Inflammatory macrophage (primary cell): ENCODE measurements at places on chromosomes 1 and 21.

GRCh38 chr1:67571406-67571805 is 113.6 kb upstream of the GADD45A start:
- DNase-seq, result no peak

DNA sequence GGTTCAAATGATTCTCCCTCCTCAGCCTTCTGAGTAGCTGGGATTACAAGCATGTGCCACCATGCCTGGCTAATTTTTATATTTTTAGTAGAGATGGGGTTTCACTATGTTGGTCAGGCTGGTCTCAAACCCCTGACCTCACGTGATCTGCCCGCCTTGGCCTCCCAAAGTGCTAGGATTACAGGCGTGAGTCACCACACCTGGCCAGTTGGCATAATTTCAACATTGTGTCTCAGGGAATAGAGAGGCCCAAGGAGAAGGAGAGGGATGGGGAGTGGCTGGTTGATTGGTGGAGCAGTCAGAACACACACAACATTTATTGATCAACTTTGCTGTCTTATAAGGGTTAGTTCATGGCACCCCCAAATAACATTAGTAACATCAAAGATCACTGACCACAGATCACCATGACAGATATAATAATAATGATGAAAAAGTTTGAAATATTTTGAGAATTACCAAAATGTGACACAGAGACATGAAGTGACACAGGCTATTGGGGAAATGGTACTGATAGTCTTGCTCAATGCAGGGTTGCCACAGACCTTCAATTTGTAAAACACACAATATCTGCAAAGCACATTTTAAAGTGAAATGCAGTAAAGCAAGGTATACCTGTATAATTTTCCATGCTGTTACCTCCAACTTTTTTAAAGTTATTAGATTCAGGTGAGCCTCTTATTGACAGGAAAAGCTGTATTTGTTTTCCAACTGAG is 15.8 kb upstream of the CYB5R1 start:
- peak; percentile 68 for DNase-seq

DNA sequence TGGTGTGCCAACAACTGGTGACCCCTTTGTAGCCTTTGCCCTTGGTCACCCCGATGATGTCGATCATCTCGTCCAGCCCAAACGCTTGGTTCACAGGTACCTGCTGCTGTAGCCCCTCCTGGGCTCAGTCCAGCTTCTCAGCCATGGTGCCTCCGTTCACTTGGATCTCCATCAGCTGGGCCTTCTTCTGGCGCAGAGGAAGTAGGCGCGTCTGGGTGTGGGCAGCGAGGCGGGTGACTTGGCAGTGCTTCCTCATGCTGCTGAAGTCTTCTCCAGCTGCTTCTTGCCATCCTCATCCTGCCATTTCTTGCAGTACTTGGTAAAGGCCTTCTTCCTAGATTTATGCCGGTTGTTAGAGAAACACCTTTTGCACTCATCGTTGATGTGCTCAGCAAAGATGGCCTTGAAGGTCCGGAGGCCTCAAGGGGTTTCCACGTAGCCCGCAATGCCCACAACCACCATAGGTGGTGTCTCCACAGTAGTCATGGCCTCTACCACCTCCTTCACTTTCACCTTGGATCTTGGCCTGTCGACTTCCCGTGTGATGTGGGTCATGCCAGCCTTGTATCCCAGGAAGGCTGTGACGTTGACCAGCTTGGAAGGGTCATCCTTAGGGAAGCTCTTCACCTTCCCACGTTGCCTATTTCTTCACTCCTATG is 13.0 kb downstream of the DOP1B start:
- peak; percentile 92 for DNase-seq

DNA sequence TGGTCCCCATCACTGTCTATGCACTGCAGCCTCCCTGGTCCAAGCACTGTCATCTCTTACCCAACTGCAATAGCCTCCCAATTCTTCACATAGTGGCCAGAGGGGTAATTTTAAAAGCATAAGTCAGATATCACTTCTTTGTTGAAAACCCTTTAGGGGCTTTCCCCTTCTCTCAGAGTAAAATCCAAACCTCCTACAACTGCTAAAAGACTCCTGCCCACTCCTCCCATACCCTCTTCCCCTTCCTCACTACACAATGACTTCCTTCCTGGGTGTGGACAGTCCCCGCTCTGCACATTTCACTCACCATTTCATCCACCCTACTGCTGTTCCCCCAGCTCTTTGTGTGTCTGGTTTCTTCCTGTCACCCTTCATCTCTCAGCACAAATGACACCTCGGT is 8.3 kb downstream of the MCOLN2 start:
- DNase-seq, result peak; percentile 47

- no peak for DNase-seq
These were observed 1490.8 kb downstream of the BRINP3 start for GRCh38 chr1:188986745-188987417.

GRCh38 chr1:101652484-101652883 is 344.2 kb downstream of the OLFM3 start:
- DNase-seq, result no peak

GRCh38 chr1:224914292-224914900 is 15.1 kb upstream of the DNAH14 start:
- no peak for DNase-seq

- DNase-seq, result no peak
These were observed 40.8 kb upstream of the RXRG start for GRCh38 chr1:165485716-165486115.

- peak; percentile 51 for DNase-seq
These were observed 56.4 kb upstream of the RUNX3 start for GRCh38 chr1:24986372-24986965.

GRCh38 chr1:212487286-212487685 is 54.6 kb downstream of the NENF start:
- no peak for DNase-seq

- DNase-seq, result peak; percentile 99
These were observed 5.3 kb downstream of the ADIPOR1 start for GRCh38 chr1:202952818-202953217.

GRCh38 chr21:45736042-45736689 is 92.6 kb downstream of the PCBP3 start:
- no peak for DNase-seq

- DNase-seq, result no peak
These were observed 152.9 kb downstream of the ZBTB18 start for GRCh38 chr1:244204004-244204403.

- DNase-seq, result no peak
These were observed 42.3 kb upstream of the CCDC190 start for GRCh38 chr1:162903246-162903645.

- DNase-seq, result no peak
These were observed 104.9 kb downstream of the BCAR3 start for GRCh38 chr1:93576746-93577145.

- peak; percentile 90 for DNase-seq
These were observed 50.8 kb downstream of the TOMM20 start for GRCh38 chr1:235077571-235078479.

DNA sequence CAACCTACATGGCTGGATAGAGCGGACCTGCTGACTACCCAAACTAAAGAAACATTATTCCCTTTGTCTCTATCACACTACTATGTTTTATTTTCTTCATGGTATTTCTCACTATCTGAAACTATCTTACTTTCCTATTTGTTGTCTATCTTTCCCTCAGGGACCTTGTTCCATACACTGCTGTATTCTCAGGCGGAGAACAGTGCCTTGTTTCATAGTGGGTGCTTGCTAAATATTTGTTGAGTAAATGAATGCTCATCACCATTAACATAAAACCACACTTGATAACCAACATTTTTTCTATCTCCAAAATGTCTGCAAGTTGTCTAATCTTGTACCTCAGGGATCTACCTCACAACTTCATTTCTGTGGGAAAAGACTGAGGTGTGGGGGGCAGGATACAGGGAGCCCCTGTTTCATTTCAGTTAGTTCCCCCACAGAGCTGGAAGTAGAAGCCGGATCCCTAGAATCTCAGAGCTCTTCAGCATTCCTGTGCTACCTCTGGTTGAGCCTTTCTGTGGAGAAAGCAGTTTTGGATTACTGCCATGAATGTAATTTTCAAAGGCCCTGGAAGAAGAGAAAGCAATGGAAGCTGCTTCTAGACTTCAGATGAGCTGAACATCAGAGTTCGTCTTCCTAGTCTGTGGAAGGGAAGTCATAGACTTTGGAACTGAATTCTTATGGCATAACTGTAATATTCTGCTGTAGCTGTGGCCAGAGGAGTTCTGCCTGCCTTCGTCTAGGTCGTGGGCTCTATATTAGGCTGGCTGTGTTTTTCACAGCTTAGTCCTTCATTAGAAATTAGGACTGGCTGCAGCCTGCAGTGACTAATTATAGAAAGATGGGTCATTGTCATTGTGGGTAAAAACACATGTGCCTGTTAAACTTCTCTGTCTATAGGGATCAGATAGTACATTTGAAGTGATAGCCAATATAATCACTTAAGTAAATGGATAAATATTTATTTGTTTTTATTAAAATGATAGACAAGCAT is 293.2 kb upstream of the SGIP1 start:
- DNase-seq, result no peak

DNA sequence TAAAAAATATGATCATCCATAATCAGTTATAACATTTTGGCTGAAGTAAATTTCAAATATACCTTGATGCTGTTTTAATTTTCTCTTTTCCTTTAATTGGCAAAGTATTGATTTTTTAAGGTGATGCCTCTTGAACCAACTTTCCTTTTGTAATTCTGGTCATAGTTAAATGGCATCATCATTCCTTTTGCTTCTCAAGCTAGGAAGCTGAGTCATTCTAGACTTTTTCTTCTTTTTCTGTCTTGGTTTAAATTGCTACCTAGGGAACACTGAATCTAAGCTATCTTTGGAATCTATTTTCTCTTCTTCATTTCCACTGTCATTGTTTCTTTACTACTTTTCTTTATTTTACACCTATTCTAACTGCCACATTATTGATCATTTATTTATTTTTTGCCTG is 162.7 kb downstream of the HMCN1 start:
- no peak for DNase-seq

- no peak for DNase-seq
These were observed 119.6 kb upstream of the CACYBP start for GRCh38 chr1:174880171-174880570.

- no peak for DNase-seq
These were observed 27.4 kb upstream of the DUSP23 start for GRCh38 chr1:159753386-159753785.

GRCh38 chr1:88488237-88488636 is 195.8 kb upstream of the PKN2 start:
- no peak for DNase-seq

DNA sequence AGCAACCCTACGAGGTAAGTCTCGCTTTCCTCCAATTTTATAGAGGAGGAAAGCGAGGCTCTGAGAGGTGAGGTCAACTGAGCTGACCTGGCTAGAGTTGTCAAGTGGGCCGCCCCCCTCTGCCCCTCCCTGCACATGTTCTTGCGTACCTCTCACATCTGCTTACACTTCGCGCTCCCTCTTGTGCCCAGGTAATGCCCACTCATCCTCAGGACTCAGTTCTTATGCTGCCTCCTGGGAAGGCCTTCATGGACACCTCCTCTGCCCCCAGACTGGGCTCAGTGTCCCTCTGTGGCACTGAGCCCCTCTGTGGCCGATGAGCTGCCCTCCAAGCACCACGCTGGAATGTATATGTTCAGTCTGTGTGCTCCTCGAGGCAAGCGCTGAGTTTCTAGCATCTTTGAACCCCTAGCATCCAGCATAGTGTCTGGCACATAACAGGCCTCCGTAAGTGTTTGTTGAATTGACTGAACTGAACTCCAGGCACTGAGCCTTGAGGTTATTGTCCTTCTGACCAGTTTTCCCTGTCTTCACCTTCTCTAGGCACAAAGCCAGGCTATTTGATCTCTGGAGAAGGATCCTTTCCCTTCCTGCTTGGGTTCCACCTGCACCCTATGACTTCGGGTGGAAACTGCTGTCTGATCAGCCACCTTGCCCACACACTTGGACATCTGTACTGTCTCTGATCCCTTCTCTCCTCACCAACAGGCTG is 13.5 kb downstream of the MOV10 start:
- no peak for DNase-seq

- DNase-seq, result no peak
These were observed 84.8 kb upstream of the WARS2 start for GRCh38 chr1:119225265-119225664.

DNA sequence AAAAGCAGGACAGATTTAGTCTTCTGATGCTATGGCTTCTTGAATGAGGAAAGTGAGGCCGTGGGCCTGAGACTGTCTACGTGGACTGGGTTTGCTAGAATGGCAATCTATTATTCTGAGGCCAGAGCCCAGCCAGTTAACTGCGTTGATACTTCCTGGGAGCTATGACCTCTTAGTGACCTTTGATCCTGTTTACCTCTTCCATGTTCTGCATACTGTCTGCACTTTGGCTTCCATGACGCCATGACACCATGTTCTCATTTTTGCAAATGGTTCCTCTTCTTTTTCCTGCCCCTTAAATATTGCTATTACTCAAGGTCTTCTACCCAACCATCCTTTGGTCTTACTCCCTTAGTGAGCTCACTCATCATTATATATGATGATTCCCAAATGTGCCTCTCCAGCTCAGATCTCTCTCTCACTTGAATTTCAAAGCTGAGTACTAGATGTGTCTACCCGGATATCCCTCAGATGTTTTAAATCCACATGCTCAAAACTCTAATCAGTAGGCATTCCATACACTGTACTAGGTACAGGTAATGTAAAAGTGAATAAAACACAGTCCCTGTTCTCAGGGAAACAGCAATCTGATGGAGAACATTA is 66.1 kb upstream of the ATP1A1 start:
- peak; percentile 73 for DNase-seq

- no peak for DNase-seq
These were observed 34.7 kb downstream of the RGSL1 start for GRCh38 chr1:182484531-182485257.

- no peak for DNase-seq
These were observed 145.1 kb downstream of the CNIH3 start for GRCh38 chr1:224761245-224761644.

DNA sequence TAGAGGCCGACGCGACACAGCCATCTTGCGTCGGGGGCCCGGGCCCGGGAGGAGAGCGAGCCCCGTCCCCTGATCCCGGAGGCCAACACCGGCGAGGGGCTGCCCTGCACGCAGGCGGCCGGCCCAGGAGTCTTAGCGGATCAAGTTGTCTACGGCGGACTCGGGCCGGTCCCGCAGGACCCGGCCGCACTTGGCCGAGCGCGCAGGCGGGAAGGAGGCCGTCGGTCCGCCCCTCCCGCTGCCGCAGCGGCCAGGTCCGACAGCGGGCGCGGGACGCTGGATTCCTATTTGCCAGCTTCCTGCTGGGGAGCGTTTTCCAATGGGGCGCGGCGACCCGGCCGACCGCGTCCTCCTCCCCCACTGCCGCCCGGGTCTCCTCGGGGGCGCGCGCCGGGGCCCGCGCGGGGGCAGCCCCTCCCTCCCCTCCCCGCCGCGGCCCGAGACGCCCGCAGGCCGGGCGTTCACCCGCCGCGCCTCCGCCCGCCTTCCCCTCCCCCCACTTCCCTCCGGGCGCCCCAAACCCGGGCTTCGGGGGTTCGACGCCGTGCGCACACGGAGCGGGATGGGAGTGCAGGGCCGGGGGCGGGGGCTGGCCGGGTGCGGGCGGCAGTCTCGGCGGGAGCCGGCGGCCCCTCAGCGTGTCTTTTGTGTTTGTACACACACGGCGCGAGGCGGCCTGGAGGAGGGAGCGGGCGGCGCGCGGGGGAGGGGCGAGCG is 517 bp upstream of the H3-3A start:
- DNase-seq, result peak; percentile 65

GRCh38 chr1:245751116-245751515 is 596.3 kb downstream of the KIF26B start:
- no peak for DNase-seq
